Glutamatergic neuron (in vitro differentiated cells): ENCODE measurements at places on chromosomes 2 and 18. TPM values are rescaled to one million over a fixed set of nuclear protein-coding genes. Genes with fewer than 3 reads are reported as not detected.
A peak's percentile ranks its signal among the peaks of the same experiment; 100 is the strongest.

DNA sequence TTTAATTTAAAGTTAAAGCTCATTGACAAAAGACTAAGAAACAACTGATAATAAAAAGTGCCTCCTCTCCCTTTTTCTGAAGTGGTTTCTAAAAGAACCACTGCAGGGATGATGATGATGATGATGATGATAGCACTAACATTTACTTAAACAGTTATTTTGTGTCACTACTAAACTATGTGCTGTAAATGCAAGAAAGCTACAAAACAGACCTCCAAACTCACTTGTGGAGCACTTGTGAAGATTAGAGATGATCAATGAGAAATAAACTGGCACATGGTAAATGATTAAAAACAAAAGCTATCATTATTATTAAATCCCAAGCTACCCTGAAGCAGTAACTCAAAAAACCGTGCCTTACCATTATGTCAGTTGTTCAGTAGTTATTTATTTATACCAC, 88.7 kb downstream of the SLC8A1 start:
- H3K27ac ChIP-seq, result no peak overlapping the region
- H3K4me3 ChIP-seq, result no peak overlapping the region
- H3K4me1 ChIP-seq, result peaks cover 7% of the 10 kb centered on the region
- H3K27me3 ChIP-seq, result no peaks in the 10 kb centered on the region

DNA sequence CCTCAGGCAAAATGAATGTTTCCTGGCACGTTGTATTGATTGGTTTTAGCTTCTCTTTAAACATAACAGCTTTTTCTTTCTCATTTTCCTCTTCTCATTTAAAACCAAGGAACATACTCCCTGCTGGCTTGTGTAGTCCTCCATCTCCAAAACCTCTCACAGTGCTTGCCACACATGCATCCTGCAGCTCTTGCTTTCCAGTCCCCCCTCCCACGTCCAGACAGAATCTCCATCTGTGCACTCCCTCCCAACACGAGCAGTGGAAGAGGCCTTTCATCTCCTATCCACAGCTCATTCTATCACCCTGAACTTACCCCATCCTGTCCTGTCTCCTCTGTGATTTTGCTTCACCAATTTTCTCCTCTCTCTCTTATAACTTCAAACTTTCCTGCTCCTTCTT, 99.6 kb upstream of the THSD7B start:
- no peak overlapping the region for H3K27ac ChIP-seq
- no peak for DNase-seq
- H3K4me3 ChIP-seq, result no peak overlapping the region
- H3K4me1 ChIP-seq, result no peaks in the 10 kb centered on the region
- peaks cover 2% of the 10 kb centered on the region for H3K27me3 ChIP-seq
- H3K36me3 ChIP-seq, result no peaks in the 10 kb centered on the region

DNA sequence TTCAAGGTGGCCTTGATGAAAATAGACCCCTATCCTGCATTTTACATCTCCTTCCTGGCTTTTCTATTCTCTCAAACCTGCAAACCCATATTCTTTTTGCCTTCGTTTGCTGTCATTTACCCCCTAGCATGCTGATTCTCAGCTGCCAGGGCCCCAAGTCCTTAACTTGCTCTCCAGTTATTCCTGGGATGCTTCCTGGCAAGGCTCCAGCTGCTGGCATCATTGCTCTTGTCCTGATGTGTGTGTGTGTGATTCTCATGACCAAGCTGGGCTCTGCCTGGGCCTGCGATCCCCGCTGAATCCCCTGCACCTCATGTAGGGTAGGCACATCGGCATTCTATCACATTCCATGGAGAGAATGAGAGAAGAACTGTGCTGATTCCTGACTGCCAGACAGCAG, 11.9 kb downstream of the NPAS2 start:
- no peaks in the 10 kb centered on the region for H3K4me1 ChIP-seq
- H3K27me3 ChIP-seq, result no peaks in the 10 kb centered on the region
- DNase-seq, result no peak
- no peak overlapping the region for H3K27ac ChIP-seq

GRCh38 chr2:47249157-47249900, 94.2 kb upstream of the STPG4 start:
- H3K27ac ChIP-seq, result peak overlapping the region; percentile 5
- H3K36me3 ChIP-seq, result no peaks in the 10 kb centered on the region
- H3K4me1 ChIP-seq, result peaks cover 14% of the 10 kb centered on the region
- DNase-seq, result peak; percentile 41

- H3K4me3 ChIP-seq, result peak overlapping the region; percentile 92
- peaks cover 18% of the 10 kb centered on the region for H3K4me1 ChIP-seq
- H3K36me3 ChIP-seq, result no peaks in the 10 kb centered on the region
- peak overlapping the region; percentile 80 for H3K27ac ChIP-seq
- DNase-seq, result peak; percentile 61
These were observed 1.5 kb downstream of the INO80D start for GRCh38 chr2:206084439-206084869.

DNA sequence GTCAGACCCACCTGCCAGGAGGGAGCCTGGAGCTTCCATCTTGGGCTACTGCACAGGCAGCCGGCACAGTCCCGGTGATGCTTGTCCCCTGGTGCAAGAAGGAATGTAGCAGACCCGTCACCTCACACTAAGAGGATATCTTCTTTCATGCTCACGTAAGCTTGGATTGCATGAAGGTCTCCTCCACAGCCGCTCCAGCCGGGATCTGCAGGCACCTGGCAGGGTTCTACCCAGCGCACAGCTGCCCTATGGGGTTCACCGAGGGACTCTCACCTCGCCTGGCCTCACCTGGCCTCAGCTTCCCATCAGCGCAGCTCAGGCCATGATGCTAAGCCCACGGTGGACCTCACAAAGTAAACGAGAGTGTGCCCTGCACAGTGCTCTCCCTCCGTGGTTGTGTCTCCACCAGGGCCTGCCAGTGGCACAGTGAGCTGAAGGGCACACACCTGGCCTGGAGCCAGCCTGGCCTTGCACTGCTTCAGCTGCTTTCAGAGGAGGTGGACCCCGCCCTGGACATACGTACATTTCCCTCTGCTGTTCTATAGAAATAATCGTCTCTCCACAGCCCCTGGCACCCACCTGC, 239.1 kb downstream of the SEPTIN10 start:
- H3K27me3 ChIP-seq, result peaks cover 6% of the 10 kb centered on the region
- no peak overlapping the region for H3K4me3 ChIP-seq
- H3K4me1 ChIP-seq, result peaks cover 3% of the 10 kb centered on the region
- H3K27ac ChIP-seq, result no peak overlapping the region
- H3K36me3 ChIP-seq, result no peaks in the 10 kb centered on the region
- DNase-seq, result no peak

Gene ANKMY1
- 9.0 TPM for total RNA-seq

Gene HOXD13
- 0.17 TPM for total RNA-seq

Gene GALNT14
- total RNA-seq, result 14.4 TPM

Gene CRYGD
- total RNA-seq, result 0.76 TPM
